ENCODE measurements at places on chromosomes 11 and 22. TPM values are rescaled to one million over a fixed set of nuclear protein-coding genes. Genes with fewer than 3 reads are reported as not detected.

DNA sequence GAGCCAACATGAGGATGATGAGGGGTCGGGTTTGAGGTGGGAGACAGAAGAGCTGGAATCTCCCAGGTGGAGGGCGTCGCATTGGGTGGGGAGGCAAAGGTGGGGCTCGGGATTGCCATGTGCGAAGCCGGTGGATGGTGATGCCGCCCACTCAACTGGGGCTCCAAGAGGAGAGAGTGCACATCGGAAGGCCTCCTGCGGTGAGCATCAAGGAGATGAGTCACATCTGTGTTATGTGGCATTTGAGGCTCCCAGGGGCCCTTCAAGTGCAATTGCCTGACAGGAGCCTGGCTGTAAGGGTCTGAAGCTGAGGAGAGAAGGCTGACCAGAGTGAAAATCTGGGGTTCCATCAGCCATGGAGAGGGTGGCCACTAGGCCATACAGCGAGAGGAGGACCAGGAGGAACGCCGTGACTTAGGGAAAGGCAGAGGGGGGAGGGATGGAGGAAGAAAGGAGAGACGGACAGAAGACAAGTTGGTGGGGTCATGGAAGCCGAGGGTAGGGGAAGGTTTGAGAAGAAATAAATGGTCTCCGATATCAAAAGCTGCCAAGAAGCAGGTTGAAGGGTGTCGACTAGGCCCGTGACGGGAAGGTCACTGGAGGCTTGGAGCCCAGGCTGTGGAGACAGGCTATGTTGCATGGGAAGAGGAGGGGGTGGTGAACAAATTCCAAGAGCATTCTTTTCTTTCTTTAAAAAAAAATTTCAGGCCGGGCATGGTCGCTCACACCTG lies 21.3 kb downstream of the RASD2 start:
- H3K36me3 ChIP-seq = no peaks in the 10 kb centered on the region
- DNase-seq = no peak
- no peak overlapping the region for H3K4me3 ChIP-seq
- H3K27ac ChIP-seq = no peak overlapping the region
- no peaks in the 10 kb centered on the region for H3K4me1 ChIP-seq

DNA sequence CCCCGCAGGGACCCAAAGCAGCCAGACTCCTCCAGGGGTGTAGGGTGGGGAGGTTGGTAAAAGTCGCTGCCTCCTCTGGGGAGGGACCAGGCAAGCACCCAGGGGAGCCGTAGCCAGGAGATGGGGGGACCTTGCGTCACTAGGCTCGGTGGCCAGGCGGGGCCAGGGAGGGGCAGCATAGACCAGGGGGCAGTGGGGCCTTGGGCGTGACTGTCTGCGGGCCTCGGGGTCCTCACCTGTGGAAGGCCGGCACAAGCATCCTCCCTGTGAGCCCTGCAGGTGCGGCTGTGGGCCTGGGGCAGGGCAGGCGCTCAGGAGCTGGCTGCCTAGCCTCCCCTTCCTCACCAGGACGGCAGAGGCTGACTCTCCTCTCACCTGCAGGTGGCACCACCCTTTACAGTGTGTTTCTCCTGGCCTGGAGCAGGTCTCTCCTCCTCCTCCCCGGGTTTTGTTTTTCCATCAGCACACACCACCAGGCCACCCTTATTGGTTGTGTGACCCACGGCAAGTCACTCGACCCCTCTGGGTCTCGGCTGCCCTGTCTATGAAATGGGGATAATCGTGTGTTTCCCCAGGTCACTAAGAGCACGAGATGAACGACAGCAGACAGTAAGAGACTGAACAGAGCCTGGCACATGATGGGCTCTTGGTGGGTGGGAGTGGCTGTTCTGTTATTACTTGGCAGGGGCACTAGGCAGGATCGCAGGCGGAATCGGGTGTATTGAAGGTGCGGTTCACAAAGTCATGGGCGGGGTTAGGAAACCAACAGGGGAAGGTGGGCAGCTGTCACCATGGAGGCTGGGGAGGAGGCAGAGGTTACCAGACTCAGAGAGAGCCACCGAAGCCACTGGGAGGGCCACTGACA lies 52.7 kb downstream of the FLRT1 start:
- H3K27me3 ChIP-seq = no peaks in the 10 kb centered on the region
- peak overlapping the region; percentile 82 for H3K27ac ChIP-seq
- H3K4me1 ChIP-seq = peaks cover 59% of the 10 kb centered on the region
- H3K4me3 ChIP-seq = no peak overlapping the region
- DNase-seq = peak; percentile 60

OR4X1 gene
- not detected for total RNA-seq

KLHL35 gene
- total RNA-seq = 1.3 TPM

SVIP gene
- total RNA-seq = 29.8 TPM
